ENCODE measurements at places on chromosomes 6 and 20.
A peak's percentile ranks its signal among the peaks of the same experiment; 100 is the strongest.

DNA sequence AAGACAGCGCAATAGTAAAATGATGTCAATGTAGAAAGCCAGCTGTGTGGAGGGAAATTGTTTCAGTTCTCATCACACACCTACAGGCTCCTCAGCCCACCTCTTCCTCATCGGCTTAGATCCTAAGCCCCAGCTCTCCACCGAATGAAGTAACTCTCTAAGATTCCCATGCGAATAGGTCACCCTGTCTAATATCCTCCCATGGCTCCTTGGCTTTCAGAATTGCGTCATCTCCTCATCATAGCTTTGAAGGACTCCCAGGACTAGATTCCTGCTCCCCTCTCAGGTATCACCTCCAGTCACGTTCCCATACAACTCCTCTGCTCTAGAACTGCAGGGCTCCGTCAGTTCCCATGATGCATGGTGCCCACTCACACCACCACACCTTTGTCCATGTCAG lies 16.2 kb upstream of the SLC22A16 start:
- peak; percentile 49 for DNase-seq

GRCh38 chr6:114997813-114998292 lies 655.0 kb upstream of the HS3ST5 start:
- no peak for DNase-seq

DNA sequence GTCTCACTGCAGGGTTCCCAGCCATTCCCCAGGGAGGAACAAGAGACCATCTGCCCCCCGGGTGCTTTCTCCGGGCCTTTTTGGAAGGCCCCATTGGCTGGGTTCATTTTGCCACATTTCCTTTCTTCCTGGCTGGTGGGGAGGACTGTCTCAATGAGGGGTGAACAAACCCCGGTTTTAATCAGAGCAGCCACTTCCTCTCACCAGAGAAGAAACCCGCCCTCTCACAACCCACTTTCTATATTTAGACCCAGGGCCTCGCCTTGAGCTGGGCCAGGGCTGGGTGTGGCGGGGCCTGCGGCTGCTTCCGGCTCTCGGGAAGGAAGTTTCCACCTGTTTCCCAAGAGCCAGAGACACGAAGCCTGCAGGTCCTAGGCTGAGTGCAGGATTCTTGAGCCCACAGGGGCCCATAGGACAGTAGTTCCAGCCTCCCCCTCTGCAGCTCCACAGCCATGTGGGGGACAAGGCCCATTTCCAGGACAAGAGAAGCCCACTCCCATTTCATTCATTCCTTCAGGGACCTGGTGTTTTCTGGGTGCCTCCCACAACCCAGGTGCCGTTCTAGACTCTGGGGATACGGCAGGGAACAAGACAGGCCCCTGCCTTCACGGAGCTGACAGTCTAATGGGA lies 41.8 kb downstream of the RBM38 start:
- DNase-seq, result no peak

GRCh38 chr6:4904461-4905025 lies 99.3 kb downstream of the RPP40 start:
- DNase-seq, result no peak

- DNase-seq, result no peak
Observed at GRCh38 chr20:44540834-44541233, 19.0 kb upstream of the SERINC3 start.

GRCh38 chr20:24134284-24134683 lies 145.7 kb upstream of the GGTLC1 start:
- DNase-seq, result no peak

DNA sequence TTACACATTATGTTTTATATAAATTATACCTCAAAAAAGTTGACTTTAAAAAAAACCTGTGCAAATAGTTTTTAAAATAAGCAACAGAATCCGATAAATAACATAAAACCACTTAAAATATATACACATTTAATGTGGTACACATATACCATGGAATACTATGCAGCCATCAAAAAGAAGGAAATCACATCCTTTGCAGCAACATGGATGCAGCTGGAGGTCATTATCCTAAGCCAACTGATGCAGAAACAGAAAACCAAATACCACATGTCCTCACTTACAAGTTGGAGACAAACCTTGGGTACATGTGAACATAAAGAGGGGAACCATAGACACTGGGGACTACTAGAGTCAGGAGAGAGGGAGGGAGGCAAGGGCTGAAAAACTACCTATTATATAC lies 4.0 kb upstream of the DEFB121 start:
- no peak for DNase-seq

- DNase-seq, result no peak
Observed at GRCh38 chr20:23079926-23080325, 6.2 kb downstream of the CD93 start.

DNA sequence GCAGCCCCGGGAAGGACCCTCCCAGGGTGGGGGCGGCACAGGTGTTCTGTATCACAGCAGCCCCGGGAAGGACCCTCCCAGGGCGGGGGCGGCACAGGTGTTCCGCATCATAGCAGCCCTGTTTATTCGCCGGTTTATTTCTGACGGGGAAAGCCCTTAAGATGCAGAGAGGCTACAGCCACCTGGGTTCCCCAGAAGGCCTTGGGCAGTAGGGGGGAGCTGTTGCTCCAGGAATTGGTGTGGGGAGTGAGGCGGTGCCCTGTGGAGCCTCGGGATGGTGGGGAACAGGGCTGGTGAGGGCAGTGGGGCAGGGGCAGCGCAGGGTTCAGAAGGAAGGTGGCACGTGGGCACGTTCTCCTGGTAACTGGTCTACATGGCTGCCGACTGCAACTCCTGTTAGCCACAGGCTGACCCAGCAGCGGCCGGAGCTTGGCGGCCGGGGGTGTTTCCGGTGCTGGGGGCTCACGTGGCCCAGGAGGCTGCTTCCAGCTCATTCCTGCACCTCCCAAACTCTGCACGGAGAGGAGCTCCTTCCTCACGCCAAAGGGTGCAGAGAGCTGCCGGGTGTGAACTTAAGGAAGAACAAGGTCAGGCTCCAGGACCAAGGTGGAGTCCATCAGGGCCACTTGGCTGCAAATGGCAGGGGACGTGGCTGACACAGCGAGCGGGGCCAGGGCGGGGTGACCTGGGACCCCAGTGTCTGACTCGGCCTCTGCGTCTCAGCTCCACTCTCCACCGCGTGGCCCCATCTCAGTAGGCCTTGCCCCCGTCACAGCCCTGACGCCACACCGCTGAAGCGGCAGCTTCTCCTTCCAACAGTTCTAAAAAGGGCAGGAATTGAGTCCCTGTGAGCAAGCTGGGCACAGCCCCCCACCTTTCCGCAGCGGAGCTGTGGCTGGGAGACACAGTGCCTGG lies 13.2 kb downstream of the SLCO4A1 start:
- DNase-seq, result no peak
